Activated CD8-positive, alpha-beta memory T cell treated with anti-CD3 and anti-CD28 coated beads, Interleukin-2, amount 10 ng/mL, durations not matched to agents 7 days and 5 days (primary cell): ENCODE measurements at places on chromosomes 4 and X. TPM values are rescaled to one million over a fixed set of nuclear protein-coding genes. Genes with fewer than 3 reads are reported as not detected.

- DNase-seq = no peak
Measured at GRCh38 chr4:154942176-154942575, 161.1 kb downstream of the RBM46 start.

The ATP1B4 gene
- total RNA-seq = not detected

DNA sequence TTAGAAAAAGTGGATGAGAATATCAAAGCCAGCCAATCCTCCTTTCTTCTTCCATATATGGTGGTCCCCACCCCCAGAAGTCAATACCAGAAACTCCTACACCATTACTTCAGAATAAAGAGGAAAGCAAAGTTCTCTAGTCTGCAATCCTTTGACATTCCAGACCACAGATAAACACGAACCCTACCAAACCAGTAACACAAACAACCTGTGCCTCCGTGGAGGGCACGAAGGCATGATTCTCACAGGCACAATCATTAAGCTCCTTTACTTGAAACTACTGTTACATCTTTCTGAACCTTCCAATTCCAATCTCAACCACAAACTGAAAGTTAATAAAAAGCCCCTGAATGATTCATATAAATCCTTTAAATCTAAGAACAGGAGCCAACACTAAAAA, 16.3 kb downstream of the MAML3 start:
- no peak for DNase-seq

DNA sequence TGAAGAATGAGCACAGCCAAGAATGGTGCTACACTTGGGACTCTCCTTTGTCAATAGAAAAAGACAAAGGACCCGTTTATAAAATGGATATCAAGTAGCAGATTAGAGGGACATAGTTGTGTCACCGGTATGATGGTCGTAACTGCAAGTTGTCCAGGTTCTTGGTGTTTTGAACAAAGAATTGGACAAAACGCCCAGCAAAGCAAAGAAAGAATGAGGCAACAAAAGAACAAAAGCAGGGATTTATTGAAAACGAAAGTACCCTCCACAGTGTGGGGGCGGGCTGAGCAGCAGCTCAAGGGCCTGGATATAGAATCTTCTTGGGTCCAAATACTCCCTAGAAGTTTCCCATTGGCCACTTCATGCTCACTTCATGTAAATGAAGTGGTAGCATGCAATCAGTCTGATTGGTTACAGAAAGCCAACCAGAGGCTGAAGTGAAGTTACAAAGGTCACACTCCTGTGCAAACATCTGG, 54.7 kb downstream of the SHROOM3 start:
- no peak for DNase-seq

DNA sequence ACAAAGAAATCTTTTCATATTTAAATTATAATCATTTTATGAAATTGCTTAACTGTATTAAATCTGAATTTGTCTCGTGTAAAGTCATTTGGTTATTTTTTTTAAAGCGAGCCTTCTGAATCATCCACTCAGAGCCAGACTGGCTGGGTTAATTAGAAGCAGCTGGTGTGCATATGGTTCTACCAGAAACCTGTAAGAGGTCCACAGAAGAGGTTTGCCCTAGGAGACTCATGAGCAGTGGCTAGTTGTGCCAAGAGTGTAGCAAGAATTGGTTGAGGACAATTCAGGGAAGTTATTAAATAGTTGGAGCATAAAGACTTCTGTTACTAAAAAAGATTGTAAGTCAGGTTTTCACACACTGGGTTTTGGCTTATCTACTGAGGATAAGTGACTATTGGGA, 267.4 kb downstream of the IL1RAPL2 start:
- no peak for DNase-seq

The DCAF12L1 gene
- total RNA-seq = not detected

The RBM3 gene
- 183 TPM for total RNA-seq

- no peak for DNase-seq
Measured at GRCh38 chr4:139922406-139923024, 231.5 kb downstream of the MAML3 start.

DNA sequence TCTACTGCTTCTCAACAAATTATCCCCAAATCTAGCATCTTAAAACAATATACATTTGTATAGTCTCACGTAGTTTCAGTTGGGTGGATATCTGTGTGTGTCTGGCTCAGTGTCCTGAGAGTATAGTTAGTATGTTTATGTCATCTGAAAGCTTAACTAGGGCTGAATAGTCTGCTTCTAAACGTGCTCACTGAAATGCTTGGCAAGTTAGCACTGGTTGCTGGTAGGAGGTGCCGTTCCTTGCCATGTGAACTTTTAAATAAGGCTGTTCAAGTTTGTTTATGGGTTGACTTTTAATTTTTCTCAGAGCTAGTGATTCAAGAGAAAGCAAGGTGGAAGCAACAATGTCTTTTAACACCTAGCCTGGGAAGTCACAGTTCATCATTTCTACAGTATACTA, 1673.6 kb downstream of the PCDH7 start:
- DNase-seq = no peak

- DNase-seq = no peak
Measured at GRCh38 chr4:33696041-33696440, 2548.3 kb downstream of the ARAP2 start.

DNA sequence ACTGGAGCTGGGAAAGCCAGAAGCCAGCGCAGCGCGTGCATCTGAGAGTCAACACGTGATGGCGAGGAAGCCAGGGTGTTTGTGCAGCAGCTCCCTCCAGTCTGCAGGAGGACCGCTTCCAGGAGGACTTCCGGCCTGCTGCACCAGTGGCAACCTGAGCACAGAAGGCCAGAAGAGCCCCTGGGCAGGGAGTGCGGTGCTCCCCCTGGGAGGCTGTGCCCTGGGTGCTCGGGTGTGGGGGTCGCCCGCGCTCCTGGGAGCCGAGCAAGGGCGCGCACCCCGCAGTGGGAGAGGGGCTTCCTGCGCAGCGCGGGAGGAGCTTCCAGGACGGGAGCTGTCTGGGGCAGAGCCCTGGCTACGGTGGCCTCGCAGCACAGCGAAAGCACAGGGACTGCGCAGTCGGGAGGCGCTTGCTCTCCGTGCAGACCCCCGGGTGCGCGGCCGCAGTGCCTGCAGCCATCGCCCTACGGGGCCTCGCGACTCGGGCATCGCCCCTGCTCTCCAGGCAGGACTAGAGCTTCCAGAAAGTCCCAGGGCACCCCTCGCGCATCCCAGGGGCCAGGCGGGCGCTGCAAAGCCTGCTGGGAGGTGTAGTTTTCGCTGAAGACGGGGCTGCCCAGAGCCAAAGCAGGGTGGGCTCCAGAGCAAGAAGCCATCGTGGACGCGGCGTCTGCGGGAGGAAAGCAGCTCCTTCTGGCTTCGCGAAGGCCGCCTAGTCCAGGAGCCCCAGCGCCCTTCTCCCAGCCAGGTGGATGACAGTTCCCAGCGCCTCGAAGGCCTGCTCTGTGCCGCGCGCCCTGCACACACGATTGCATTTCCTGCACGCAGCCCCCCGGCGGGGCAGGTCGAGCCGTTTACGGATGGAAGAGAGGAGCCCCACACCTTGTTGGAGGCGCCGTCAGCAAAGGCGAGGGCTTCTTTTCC, 24.1 kb upstream of the WFS1 start:
- DNase-seq = no peak

DNA sequence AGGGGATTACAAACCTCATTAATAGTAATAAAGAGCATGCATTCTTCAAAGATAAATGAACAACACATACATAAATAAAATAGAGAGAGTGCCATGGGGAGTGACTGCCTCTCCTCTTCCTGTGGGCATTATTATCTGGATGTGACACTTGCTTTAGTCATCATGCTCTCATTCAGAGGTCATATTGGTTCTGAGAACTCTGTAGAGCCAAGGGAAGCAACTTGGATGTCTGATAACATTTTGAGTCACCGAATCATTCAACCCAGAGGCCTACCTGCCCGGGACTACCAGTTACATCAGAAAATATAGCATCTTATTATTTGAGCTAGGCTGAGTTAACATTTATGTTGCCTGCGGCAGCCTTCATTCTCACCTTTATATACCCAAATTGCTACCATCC, 489.5 kb downstream of the STIM2 start:
- no peak for DNase-seq

- DNase-seq = no peak
Measured at GRCh38 chr4:152310257-152310656, 225.6 kb downstream of the FBXW7 start.

DNA sequence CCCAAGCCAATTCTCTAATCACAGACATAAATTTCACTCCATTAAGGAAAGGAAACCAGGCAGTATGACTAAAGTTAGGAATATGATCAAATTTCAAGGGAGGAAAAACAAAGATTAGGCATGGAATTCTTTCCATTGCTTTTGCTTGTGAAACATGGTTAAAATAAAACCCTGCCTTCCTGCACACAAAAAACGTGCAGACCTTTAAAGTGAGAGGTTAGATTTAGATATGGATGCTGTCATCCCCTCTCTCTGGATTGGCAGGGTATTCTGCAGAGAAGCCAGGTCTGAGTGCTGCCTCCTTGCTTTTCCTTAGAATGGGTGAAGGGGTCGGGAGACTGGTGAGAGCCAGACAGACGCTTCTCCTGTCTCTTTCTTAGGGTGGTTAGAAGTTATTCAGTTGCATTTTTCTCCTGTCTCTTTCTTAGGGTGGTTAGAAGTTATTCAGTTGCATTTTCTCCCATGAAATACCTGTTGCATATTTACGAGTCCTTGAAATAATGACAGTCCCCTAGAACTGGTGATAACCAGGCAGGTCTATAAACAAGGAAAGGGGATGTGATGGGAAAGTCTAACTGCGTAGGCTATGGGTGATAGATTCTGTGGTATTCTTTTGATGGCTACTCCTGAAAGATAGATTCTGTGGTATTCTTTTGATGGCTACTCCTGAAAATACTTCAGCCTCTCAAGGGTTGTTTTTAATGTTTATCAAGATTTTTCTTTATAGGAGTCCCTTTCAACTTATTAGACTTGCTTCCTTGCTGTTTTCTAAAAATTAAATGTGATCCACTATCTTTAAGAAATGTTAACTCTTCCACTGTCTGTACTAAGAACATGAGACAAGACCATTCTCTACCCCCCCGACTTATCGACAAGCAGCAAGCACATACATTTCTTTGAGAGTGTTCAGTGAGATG, 163.6 kb downstream of the SPRY1 start:
- no peak for DNase-seq

DNA sequence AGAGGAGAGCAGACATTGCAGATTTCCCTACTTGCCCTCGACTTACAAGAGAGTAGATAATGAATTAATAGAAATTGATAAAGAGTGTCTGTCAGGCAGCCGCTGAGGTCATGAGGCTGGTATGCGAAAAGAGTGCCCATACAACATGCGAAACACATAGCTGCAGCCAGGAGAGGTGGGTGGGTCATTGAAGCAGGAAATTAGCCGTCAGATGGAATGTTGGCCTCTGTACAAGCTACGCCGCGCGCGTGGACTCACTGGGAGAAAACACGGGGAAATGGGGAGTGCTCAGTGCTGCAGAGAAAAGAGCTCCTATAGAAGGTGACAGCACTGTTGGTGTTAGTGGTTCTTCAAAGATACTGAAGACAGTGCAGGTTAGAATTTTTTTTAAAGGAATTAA, 125.1 kb downstream of the RAPGEF2 start:
- no peak for DNase-seq

GRCh38 chrX:154540897-154541535, 5.6 kb downstream of the G6PD start:
- DNase-seq = no peak

- DNase-seq = no peak
Measured at GRCh38 chrX:39170464-39170863, 369.2 kb downstream of the MID1IP1 start.

GRCh38 chr4:1595789-1596325, 88.3 kb downstream of the FAM53A start:
- no peak for DNase-seq

- no peak for DNase-seq
Measured at GRCh38 chr4:189232274-189232673, 708.4 kb upstream of the FRG1 start.

DNA sequence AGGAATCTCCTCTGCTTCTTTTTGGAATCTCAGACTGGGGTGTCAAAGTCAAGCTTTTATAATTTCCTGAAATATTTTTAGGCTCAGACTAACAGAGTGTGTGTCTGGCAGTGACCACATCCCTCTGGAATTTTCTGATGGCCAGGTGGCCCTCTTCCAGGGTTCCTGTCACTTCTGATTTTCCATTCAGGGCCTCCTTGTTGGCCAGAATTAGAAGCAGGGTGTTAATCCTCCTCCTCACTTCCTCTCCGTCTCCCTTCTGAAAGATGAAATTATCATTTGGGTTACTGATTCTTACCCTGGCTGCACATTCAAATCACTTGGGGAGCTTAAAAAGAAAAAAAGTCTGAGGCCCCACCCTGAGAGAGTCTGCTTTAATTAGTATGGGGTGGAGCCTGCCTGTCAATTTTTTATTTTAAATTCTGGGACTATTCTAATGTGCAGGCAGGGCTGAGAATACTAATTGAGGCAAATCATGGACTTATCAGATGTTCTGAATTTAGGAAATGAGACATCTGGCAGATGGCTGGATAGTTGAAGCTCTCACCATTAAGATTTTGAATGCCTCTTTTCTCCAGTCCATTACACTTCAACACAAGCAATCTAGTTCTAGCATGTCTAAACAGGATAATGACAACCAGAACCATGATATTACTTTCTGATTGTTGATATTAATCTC, 43.2 kb downstream of the HAND2 start:
- DNase-seq = no peak

DNA sequence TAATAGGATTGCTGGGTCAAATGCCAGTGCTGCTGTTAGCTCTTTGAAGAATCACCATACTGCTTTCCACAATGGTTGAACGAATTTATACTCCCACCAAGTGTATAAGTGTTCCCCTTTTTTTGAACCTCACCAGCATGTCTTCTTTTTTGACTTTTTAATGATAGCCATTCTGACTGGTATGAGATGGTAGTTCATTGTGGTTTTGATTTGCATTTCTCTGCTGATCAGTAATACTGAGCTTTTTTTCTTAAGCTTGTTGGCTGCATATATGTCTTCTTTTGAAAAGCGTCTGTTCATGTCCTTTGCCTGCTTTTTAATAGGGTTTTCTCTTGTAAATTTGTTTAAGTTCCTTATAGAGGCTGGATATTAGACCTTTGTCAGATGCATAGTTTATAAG, 14.8 kb downstream of the USP38 start:
- DNase-seq = no peak
